Stimulated activated CD4-positive, alpha-beta T cell treated with anti-CD3 and anti-CD28 coated beads, Interleukin-15, amount 100 ng/mL, for 1 hour (primary cell): ENCODE measurements at places on chromosomes 13 and 19.
A peak's percentile ranks its signal among the peaks of the same experiment; 100 is the strongest.

DNA sequence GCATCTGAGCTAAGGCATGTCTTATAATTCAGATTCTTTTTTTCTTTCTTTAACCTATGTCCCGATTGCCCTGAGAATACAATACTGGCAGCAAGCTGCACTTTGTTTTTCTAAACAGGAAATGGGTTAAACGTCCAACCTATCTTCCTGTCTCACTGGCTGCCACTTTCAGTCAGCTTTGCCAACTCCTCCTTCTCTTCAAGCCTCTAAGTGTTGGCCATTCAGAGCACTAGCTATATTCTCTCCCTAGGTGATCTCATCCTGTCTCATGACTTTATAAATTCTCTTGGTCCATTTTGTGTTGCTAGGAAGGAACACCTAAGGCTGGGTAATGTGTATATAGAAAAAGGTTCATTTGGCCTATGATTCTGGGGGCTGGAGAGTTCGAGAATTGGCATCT lies 109.5 kb upstream of the TSC22D1 start:
- DNase-seq, result no peak

GRCh38 chr19:6540918-6541689 lies 10.3 kb downstream of the TNFSF9 start:
- DNase-seq, result no peak

DNA sequence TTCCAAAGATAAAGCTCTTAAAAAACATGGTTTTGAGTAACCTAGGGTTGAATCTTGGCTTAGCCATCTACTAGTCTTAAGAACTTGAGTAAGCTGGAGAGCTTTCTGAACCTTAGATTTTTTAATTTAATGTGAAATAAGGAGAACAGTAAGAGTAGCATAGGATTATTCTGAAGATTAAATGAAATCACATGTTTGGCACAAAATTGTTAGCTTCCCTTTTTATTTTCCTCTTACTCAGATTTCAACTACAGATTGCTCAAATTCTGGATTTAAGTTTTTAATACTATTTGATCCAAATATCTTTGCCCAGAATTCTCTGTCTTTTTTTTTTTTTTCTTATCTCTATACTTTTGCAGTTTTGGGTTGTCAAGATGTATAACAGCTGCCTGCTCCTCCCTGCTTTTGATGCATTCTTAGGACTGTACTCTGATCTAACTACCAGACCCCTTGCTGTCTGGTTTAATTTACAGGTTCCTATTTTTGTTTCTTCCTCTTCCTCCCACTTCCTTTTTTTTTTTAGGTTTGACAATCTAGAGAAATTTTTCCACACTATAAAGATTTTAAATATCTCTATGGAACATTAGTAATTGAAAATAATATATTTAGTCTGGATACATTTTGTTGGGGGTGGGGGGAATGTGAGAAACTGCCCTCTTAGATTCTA lies 12.3 kb downstream of the POMP start:
- no peak for DNase-seq

DNA sequence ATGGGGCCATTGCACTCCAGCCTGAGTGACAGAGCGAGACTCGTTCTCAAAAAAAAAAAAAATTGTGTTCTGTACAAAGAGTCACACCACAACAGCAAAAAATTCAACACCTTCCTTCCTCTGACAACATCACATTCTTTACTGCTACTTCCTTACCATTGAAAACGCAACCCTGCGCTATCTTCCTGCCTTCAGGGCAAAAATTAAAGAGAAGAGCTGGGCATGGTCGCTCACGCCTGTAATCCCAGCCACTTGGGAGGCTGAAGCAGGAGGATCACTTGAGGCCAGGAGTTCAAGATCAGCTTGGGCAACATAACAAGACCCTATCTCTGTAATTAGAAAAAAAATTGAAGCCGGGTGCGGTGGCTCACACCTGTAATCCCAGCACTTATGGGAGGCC lies 9.4 kb upstream of the ZNF444 start:
- DNase-seq, result no peak

DNA sequence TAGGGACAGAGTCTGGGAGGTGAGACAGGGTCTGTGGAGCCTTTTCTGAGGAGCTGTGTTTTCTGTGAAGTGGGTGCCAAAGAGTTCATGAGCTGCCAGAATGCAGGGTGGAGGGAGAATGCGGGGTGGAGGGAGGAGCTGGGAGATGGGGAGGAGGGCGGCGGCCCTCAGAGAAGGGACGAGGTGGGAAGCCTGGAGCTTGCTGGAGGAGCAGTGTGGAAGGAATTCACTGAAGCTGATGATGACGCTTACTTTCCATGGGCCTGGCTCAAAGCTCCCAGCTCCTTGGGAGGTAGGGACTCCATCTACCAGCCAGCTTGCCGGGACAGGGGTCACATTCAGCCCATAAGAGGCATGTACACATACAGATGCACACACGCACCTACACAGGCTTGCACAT lies 62.5 kb downstream of the MCF2L start:
- DNase-seq, result no peak

- no peak for DNase-seq
Measured at GRCh38 chr19:1599460-1599846, 5.8 kb downstream of the UQCR11 start.

DNA sequence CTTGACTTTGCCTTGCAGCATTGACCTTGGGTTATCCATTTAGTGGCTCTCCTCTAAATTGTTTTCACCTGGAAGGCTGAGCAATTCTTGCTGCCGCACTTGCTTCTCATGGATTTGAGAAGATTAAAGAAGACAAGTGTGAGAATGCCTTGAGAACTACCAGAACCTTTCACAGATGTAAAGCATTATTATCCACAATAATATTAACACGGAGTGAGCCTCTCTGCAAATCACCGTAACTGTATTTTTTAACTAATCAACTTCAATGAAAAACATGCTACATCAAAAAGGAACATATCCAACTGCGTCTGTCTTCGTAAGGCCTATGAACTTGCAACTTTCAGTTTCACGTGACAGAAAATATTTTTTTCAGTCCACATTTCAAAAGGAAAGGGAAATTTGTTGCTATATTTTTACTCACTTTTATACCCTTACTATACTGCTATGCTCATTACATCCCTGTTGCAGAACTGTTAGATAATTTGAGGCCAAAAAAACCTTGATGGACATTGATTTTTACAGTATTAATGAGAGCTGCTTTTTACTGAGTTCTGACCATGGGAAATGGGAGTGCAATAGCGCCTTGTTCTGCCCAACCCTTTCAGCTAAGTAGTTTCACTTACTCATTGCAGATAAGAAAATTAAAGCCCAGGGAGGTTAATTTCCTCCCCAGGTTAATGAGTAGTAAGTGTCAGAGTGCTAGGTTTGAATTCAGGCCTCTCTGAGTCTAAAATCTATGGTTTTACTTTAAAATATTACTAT lies 93.8 kb upstream of the RAP2A start:
- no peak for DNase-seq

DNA sequence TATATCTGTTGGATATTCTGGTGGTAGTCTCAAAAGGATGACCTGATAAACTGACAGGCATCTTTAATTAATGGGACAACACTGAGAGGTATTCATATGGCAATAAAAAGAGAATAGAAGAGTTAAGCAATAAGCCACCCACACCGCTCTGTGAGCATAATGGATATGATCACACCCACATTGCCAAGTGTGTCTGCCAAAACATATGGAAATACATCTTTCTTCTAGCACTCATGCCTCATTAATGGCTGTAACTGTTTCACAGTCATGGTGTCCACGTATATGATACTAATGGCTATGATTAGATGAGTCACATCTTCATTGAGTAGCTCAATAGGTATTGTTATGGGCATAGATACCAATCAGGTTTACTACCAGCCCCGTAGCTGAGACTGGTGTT lies 13.1 kb downstream of the IGFL3 start:
- DNase-seq, result no peak

GRCh38 chr13:106709522-106709921 lies 141.6 kb upstream of the ARGLU1 start:
- no peak for DNase-seq

GRCh38 chr19:58095328-58095727 lies 2.7 kb downstream of the ZSCAN18 start:
- DNase-seq, result no peak

- DNase-seq, result no peak
Measured at GRCh38 chr19:41746593-41747227, 8.6 kb upstream of the CEACAM6 start.

GRCh38 chr19:6211632-6212402 lies 68.0 kb downstream of the MLLT1 start:
- DNase-seq, result no peak

DNA sequence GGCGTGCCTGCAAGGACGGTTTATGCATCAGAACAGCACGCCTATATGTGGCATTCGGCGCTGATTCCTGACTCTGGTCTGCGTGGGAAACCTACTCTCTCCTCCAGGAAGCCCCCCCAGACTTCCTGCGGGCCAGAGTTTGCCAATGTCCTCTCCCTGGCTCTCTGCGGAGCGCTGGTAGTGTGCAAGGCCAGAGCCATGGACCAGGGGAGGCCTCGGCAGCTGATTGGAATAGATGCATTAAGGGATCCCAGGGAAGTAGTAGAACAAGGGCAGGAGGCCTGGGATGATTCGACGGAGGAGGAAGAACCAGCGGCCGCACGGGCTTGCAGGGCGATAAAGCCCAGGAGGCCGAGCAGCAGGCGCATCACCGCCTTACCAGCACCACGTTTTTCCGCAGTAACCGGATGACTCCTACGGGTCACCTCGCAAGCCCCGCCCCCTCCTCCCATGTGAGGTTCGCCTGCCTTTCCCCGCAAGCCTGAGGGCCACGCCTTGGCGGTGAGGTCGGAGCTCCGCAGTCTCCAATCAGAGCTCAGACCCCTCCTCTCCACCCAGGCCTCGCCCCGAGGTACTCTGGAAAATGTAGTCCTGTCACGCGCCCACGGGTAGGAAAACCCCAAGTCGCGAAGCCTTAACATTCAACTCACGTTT lies 5.0 kb downstream of the CLEC11A start:
- no peak for DNase-seq

DNA sequence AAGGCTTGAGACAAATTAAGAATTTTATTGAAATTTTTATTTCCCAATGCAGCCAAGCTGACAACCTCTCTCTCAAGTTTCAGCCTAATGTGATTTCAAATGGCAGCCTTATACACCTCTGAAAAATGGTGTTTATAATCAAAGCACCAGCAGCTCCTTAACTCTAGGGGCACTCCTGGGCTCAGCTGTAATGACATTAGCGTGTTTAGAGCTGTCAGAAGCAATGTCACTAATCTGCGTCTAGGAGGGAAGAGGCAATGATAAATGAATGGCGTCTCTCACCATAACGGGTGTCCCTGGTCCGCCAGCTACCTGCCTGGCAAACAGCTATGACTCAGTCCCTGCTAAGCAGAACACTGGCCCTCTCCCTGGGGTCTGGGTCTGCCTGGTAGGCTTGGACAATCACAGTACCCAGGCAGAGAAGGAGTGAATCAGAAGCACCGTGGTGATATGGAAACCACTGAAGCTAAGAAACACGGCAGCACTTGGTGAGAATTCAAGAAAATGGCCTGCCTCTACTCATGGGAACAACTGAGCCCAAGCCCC lies 131.8 kb upstream of the VSTM2B start:
- no peak for DNase-seq

- DNase-seq, result no peak
Measured at GRCh38 chr13:90690458-90691080, 656.9 kb upstream of the MIR17HG start.

GRCh38 chr19:16185768-16186123 lies 536 bp downstream of the FAM32A start:
- DNase-seq, result no peak

DNA sequence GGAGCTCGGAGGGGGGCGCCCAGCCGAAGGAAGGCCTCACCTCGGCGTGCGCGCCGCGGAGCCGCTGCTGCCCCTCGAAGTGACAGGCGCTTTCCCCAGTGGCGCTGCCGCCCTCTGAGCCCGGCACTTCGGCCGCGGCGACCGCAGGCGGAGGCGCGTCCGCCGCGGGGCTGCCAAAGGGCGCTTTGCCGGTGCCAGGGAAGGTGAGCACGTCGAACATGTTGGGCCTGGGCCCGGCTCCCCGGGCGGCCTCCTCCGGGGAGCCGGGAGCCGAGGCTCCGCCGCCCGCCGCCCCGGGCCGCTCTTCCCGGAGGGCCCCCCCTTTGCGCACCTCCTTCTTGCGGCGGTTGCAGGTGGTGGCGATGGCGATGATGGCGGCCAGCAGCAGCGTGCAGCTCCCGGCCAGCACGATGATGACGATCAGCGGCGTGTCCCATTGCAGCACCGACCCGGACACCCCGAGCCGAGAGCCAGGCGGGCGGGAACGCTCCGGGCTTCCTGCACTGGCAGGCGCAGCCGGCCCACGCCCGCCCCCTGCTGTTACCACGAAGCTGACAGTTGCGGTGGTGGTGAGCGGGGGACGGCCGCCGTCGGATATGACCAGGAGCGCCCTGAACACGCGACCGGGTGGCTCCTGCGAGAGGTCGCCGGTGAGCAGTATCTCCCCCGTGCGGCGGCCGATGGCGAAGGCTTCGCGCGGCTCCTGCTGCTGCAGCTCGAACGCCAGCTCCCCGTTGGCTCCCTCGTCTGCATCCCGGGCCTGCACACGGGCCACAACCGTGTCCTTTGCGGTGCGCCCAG lies 2.5 kb downstream of the PCDH8 start:
- no peak for DNase-seq

GRCh38 chr19:12953138-12953798 lies 3.8 kb downstream of the GADD45GIP1 start:
- no peak for DNase-seq

DNA sequence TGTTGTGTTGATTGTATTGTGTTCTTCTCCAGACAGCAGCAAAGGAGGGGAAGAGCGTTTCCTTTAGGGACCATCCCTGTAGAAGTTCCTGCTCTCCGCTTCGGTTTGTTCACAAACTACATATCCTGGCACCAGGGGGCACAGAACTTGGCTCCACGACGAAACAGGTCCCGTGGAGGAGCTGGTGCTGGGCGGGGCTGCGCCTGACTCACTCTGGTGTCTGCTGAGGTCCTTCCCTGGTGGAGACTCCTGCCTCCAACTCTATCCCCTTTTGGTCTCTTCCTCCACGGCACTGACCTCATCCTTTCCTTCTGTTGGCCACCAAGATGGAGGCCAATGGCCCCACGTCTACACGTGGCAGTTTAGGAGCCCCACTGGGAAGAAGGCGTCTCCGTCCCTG lies 14.7 kb downstream of the TMPRSS9 start:
- no peak for DNase-seq

GRCh38 chr13:105139380-105140285 lies 1395.8 kb downstream of the EFNB2 start:
- DNase-seq, result peak; percentile 18
